ENCODE measurements at places on chromosomes 6 and 20. TPM values are rescaled to one million over a fixed set of nuclear protein-coding genes. Genes with fewer than 3 reads are reported as not detected.

DNA sequence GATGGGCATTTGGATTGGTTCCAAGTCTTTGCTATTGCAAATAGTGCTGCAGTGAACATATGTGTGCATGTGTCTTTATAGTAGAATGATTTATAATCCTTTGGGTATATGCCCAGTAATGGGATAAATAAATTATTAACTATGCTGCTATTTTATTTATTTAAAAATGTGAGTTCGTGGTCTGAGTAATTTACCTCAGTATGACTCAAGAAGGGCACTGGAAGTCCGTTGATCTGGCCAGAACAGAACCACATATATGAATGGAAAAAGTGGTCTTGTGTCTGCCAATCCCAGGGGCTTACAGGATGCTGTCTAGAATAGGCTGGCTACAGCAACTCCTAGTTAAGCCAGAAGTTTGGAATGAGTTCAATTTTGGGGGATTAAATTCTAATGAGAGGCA lies 27.6 kb upstream of the HLA-C start:
- peaks cover 76% of the 10 kb centered on the region for H3K27me3 ChIP-seq
- no peak overlapping the region for H3K27ac ChIP-seq
- DNase-seq: no peak
- H3K4me1 ChIP-seq: no peaks in the 10 kb centered on the region
- no peak overlapping the region for H3K4me3 ChIP-seq

DNA sequence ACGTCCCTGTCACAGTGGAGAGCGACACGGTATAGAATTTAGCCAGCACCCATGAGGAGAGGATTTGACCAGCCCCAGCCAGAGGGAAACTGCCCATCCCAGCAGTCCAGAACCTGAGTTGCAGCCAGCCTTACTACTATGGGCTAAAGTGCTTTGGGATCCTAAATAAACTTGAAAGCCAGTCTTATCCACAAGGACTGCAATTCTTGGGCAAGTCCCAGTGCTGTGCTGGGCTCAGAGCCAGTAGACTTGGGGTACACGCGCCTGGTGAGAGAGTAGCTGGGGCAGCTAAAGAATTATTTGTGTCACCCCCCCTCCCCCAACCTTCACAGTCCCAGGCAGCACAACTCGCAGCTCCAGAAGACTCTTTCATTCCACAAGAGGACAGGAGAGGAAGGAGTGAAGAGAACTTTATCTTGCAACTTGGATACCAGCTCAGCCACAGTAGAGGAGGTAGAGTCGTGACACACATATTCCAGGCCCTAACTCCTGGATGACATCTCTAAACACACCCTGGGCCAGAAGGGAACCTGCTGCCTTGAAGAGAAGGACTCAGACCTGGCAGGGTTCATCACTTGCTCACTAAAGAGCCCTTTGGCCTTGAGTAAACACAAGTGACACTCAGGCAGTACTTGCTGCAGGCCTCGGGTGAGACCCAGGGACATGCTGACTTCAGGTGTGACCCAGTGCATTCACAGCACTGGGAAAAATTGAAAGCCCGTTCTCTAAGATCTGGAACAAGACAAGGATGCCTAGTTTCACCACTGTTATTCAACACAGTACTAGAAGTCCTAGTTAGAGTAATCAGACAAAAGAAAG lies 100.3 kb downstream of the REV3L start:
- H3K4me1 ChIP-seq: no peaks in the 10 kb centered on the region
- H3K4me3 ChIP-seq: no peak overlapping the region

- H3K4me1 ChIP-seq: no peaks in the 10 kb centered on the region
- no peak for DNase-seq
- H3K36me3 ChIP-seq: no peaks in the 10 kb centered on the region
- no peak overlapping the region for H3K4me3 ChIP-seq
- no peak overlapping the region for H3K27ac ChIP-seq
Observed at GRCh38 chr6:42017021-42017643, 33.2 kb upstream of the TAF8 start.

DNA sequence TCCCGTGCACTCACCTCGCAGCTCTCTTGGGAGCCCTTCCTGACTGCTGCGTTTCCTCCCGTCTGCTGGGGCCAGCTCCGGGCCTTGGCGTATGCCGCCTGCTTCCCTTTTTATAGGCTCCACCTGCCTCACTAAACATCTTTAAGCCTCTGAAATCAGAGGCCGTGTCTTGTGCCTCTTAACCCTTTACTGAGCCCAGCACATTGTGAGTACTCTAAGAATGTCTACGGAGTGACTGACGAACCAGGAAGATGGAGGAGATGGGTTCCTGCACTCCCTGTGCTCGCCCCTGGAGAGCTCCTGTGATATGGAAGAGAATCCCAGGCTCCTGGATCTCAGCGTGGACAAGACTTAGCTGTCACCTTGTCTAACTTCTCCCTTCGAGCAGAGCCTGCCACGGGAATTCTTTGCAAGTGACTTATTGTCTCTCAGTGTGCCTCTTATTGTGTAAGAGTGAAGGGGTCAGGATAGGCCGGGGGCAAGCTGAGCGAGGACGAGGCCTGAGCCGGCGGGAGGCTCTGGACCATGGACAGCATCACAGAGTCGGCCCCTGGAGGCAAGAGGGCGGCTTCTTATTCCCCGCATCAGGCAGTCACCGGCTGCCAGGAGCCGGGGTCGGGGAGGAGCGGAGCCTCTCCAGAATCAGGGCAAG lies 70.9 kb upstream of the CCDC167 start:
- no peaks in the 10 kb centered on the region for H3K36me3 ChIP-seq
- peaks cover 2% of the 10 kb centered on the region for H3K27me3 ChIP-seq
- H3K27ac ChIP-seq: no peak overlapping the region
- no peak overlapping the region for H3K4me3 ChIP-seq
- peaks cover 43% of the 10 kb centered on the region for H3K4me1 ChIP-seq

DNA sequence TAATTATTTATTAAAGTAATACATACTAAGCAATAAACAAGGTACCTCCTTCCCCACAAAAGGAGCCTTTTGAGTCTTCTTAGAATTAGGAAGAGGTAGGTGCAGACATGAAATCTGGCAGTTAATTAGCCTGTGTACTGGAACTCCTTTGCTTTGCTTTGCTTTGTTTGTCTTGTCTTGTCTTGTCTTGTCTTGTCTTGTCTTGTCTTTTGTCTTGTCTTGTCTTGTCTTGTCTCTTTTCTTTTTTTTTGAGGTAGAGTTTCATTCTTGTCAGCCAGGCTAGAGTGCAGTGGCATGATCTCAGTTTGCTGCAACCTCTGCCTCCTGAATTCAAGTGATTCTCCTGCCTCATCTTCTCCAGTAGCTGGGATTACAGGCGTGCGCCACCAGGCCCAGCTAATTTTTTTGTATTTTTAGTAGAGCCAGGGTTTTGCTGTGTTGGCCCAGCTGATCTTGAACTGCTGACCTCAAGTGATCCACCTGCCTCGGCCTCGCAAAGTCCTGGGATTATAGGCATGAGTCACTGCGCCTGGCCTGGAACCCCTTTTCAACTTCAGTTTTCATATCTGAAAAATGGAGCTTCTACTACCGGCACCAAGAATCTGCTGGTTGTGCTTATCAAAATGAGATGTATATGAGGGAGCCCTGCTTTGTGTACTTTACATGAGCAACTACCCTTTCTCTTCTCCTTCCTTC lies 301.2 kb downstream of the CDKAL1 start:
- no peak overlapping the region for H3K27ac ChIP-seq
- no peak for DNase-seq
- peaks cover 2% of the 10 kb centered on the region for H3K36me3 ChIP-seq

GRCh38 chr6:10382728-10383330 lies 32.0 kb downstream of the TFAP2A start:
- H3K27me3 ChIP-seq: peaks cover 92% of the 10 kb centered on the region
- peaks cover 56% of the 10 kb centered on the region for H3K4me1 ChIP-seq
- H3K27ac ChIP-seq: no peak overlapping the region
- no peaks in the 10 kb centered on the region for H3K36me3 ChIP-seq
- peak overlapping the region; percentile 64 for H3K4me3 ChIP-seq

- DNase-seq: no peak
- H3K4me1 ChIP-seq: no peaks in the 10 kb centered on the region
- peaks cover 27% of the 10 kb centered on the region for H3K27me3 ChIP-seq
- no peaks in the 10 kb centered on the region for H3K36me3 ChIP-seq
Observed at GRCh38 chr6:152811785-152812184, 61.2 kb downstream of the VIP start.

- no peak overlapping the region for H3K4me3 ChIP-seq
- H3K27me3 ChIP-seq: no peaks in the 10 kb centered on the region
- no peaks in the 10 kb centered on the region for H3K4me1 ChIP-seq
- no peaks in the 10 kb centered on the region for H3K36me3 ChIP-seq
Observed at GRCh38 chr6:169864148-169865020, 113.0 kb downstream of the ERMARD start.

GRCh38 chr6:141388666-141389065 lies 744.1 kb upstream of the GJE1 start:
- H3K4me3 ChIP-seq: no peak overlapping the region
- H3K4me1 ChIP-seq: peaks cover 3% of the 10 kb centered on the region
- peak overlapping the region; percentile 35 for H3K27ac ChIP-seq
- H3K27me3 ChIP-seq: no peaks in the 10 kb centered on the region
- DNase-seq: no peak
- H3K36me3 ChIP-seq: no peaks in the 10 kb centered on the region

- no peaks in the 10 kb centered on the region for H3K4me1 ChIP-seq
- no peak overlapping the region for H3K4me3 ChIP-seq
- H3K27ac ChIP-seq: no peak overlapping the region
- H3K36me3 ChIP-seq: peaks cover 3% of the 10 kb centered on the region
- DNase-seq: no peak
Observed at GRCh38 chr20:13819885-13820645, 35.2 kb downstream of the NDUFAF5 start.

- H3K4me3 ChIP-seq: peak overlapping the region; percentile 98
- H3K27ac ChIP-seq: peak overlapping the region; percentile 99
- no peak for DNase-seq
- peaks cover 21% of the 10 kb centered on the region for H3K27me3 ChIP-seq
Observed at GRCh38 chr6:26122005-26122388, 34.8 kb downstream of the HFE start.

DNA sequence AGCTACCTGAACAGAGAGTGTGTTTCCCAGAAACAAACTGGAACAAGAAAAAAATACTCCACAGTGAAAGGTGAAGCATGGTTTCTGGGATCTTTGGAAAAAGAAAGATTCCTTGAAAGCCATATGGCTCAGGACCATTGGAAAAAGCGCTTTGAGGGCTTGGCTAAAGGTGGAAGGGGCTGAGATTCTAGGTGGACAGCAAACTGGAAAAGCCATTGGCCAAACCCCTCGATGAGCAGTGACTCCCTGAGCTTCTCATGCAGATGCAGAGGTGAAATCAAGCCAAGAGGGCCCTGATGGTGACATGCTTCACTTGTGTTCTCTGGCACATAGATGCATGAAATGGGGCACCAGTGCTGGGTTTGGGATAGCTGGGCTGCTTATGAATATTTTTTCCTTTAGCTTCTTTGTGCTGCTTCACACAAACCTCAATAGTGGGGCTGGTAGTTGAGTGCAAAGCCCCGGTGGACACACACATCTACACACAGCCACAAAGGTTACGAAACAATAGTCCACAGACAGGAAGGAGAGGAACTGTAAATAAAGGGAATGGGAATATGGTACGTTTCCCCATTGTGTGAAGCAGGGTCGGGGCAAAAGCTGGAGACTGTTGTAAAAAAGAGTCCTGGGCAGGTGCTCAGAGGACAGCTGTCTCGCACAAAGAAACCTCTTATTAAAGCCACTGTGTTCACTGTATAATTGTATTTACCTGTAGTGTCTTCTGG lies 117.8 kb downstream of the FOXA2 start:
- no peak overlapping the region for H3K27ac ChIP-seq
- no peaks in the 10 kb centered on the region for H3K36me3 ChIP-seq
- peaks cover 84% of the 10 kb centered on the region for H3K27me3 ChIP-seq

The TAGAP gene
- not detected for total RNA-seq

The SIRPA gene
- 10.7 TPM for total RNA-seq

The MYL9 gene
- total RNA-seq: 19.7 TPM

The GINS1 gene
- total RNA-seq: 53.9 TPM

The LHFPL5 gene
- total RNA-seq: not detected

The GABRR1 gene
- not detected for total RNA-seq

The YTHDF1 gene
- total RNA-seq: 59.0 TPM

The TMC2 gene
- total RNA-seq: not detected

All from neural crest cell (in vitro differentiated cells).